ENCODE measurements at places on chromosomes 11 and 22. TPM values are rescaled to one million over a fixed set of nuclear protein-coding genes. Genes with fewer than 3 reads are reported as not detected.

The MMP3 gene
- total RNA-seq = not detected

GRCh38 chr11:102985850-102986249 lies 30.3 kb upstream of the MMP13 start:
- H3K36me3 ChIP-seq = no peaks in the 10 kb centered on the region
- no peak overlapping the region for H3K27ac ChIP-seq
- H3K4me1 ChIP-seq = no peaks in the 10 kb centered on the region
- no peak for DNase-seq
- no peak overlapping the region for H3K4me3 ChIP-seq

The TRPT1 gene
- 27.8 TPM for total RNA-seq

- no peaks in the 10 kb centered on the region for H3K27me3 ChIP-seq
- no peaks in the 10 kb centered on the region for H3K36me3 ChIP-seq
- no peak overlapping the region for H3K27ac ChIP-seq
- no peaks in the 10 kb centered on the region for H3K4me1 ChIP-seq
- no peak for DNase-seq
- H3K4me3 ChIP-seq = no peak overlapping the region
Measured at GRCh38 chr11:78868563-78868962, 293.9 kb upstream of the NARS2 start.

The APBB1 gene
- total RNA-seq = 37.2 TPM

The HBB gene
- total RNA-seq = 323 TPM

The ASPHD2 gene
- total RNA-seq = 1.5 TPM

DNA sequence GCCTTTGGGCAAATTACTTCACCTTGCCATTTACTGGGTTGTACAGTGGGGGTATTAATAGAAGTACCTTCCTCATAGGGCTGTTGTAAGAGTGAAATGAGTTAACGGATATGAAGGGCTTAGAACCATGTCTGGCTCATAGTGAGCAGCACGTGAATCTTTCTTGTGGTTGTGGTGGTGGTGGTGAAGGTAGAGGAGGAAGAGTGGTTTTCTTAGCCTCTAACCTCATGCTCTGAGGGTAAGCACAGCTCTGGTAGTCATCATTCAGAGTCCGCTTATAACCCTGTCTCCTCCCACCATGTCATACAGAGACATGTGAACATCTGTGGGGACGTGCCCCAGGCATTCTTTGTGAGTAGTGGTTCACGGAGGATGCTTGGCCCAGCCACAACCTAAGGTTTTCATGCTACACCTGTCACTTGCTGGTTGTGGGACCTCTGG lies 43.6 kb downstream of the TEAD1 start:
- H3K4me1 ChIP-seq = peaks cover 15% of the 10 kb centered on the region
- H3K4me3 ChIP-seq = no peak overlapping the region
- H3K27me3 ChIP-seq = no peaks in the 10 kb centered on the region
- no peak for DNase-seq
- H3K36me3 ChIP-seq = no peaks in the 10 kb centered on the region

DNA sequence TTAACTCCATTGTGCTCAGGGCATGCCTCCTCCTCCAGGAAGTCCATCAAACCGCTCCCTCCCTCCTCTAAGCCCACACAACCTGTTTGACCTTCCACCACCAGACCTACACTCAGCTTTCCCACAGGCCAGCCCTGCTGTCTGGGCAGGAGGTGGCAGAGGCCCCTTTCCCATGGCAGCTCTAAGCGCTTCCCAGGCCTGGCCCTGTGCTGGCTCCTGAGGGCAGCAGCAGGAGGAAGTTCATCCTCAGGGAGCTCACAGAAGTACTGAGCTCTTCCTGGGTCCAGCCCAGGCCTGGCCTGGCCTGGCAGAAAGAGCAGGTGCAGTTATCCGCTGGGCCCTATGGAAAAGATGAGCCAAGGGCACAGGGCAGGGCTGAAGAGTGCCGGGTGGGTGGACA lies 31.4 kb downstream of the ARAP1 start:
- H3K4me1 ChIP-seq = peaks cover 91% of the 10 kb centered on the region
- DNase-seq = peak; percentile 46

GRCh38 chr11:126496576-126497337 lies 141.3 kb downstream of the ST3GAL4 start:
- H3K4me1 ChIP-seq = no peaks in the 10 kb centered on the region
- H3K36me3 ChIP-seq = no peaks in the 10 kb centered on the region
- peaks cover 9% of the 10 kb centered on the region for H3K27me3 ChIP-seq
- H3K4me3 ChIP-seq = no peak overlapping the region
- DNase-seq = no peak

DNA sequence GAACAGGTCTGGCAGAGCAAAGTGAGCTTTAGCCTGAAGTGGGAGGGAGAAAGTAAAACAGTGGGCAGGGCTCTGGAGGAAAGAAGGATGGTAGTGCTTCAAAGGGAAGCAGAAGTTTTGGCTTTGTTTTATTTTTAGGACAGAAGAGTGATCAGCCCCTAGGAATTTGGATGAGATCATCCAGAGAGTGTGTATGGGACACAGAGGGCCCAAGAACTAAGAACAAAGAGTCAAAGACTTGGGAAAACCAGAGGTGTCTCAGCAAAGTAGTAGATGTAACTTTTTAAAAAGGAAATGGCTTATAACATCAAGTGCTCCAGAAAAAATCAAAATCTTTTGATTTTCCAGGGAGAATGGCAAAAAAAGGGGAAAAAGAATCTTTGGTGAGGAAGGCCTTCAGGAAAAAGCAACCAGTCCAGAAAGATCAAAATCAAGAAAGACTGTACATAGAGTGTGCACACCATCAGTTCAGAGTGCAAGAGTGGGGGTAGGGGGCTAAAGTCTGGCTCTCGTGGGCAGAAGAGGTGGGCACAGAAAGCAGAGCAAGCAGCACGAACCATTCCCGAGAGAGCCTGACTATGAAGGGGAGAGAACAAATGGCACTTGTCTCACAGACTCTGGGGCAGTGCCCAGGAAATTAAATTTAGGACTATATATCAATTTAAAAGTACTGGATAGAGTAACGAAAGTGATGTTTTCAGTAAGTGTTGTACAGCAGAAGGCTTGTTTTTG lies 30.0 kb downstream of the MAPK1 start:
- peak overlapping the region; percentile 63 for H3K27ac ChIP-seq
- H3K4me3 ChIP-seq = no peak overlapping the region
- no peaks in the 10 kb centered on the region for H3K27me3 ChIP-seq
- DNase-seq = no peak
- H3K4me1 ChIP-seq = peaks cover 52% of the 10 kb centered on the region
- no peaks in the 10 kb centered on the region for H3K36me3 ChIP-seq

The GPR83 gene
- total RNA-seq = not detected

- H3K4me1 ChIP-seq = no peaks in the 10 kb centered on the region
- no peak overlapping the region for H3K27ac ChIP-seq
- no peak overlapping the region for H3K4me3 ChIP-seq
- DNase-seq = peak; percentile 25
Measured at GRCh38 chr22:29348956-29349355, 33.5 kb upstream of the RASL10A start.

DNA sequence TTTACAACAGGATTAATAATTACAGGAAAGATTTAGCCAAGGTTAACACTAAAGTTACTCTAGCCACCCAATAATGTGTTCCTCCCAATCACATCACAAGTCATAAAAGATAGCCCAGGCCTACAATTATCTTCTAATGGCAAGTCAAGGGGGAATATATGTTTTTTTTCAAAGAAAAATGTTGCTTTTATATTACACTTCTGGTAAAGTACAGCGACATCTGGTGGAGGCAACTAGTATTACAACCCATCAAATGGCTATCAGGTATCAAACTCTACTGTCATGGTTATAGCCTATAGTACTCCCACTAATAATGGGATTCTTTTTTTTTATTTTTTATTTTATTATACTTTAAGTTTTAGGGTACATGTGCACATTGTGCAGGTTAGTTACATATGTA lies 71.8 kb downstream of the XRRA1 start:
- no peak for DNase-seq
- no peaks in the 10 kb centered on the region for H3K27me3 ChIP-seq
- no peak overlapping the region for H3K27ac ChIP-seq
- H3K4me3 ChIP-seq = no peak overlapping the region

- DNase-seq = no peak
- no peak overlapping the region for H3K4me3 ChIP-seq
- no peaks in the 10 kb centered on the region for H3K27me3 ChIP-seq
Measured at GRCh38 chr11:61056571-61056970, 45.7 kb upstream of the CD5 start.

GRCh38 chr22:29044657-29045176 lies 16.9 kb downstream of the C22orf31 start:
- no peaks in the 10 kb centered on the region for H3K27me3 ChIP-seq
- peaks cover 33% of the 10 kb centered on the region for H3K4me1 ChIP-seq
- H3K4me3 ChIP-seq = no peak overlapping the region
- H3K27ac ChIP-seq = peak overlapping the region; percentile 60
- no peak for DNase-seq

DNA sequence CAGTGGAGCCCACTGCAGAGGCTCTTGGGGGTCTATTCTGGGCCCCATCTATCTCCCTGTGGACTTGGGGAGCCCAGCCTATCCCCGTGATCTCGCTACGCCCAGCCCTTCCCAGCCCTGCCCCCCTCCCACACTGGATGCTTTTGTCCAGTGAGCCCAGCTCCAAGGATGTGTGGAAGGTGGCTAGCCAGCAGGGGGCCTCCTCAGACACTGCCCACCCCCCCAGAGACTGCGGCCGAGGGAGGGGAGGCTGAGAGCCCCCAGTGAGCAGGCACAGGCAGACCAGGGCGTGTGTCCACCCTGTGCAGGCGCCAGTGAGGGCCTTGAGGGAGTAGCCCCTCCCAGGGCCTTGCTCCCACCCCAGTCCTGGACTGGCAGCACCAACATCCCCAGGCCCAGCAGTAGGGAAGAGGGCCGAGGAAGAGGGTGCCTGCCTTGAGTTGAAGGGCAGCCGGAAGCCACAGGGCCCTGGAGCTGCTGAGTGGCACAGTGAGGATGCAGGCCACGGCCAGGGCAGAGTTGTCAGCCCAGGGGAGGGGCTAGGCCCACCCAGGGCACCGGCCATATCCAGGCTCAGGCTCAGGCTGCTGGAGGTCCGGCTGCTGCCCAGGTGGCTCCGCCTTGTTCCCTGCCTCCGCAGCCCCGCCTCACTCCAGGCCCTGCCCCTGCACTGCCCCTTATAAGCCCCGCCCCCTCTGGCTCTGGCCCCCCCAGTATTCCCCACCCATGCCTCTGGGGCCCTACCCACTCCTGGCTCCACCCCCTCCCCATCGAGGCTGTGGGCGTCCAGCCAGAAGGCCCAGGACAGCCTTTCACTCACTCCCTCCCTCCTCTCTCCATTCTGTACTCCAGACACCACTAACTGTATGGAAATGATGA lies 28.0 kb downstream of the MOB2 start:
- H3K36me3 ChIP-seq = no peaks in the 10 kb centered on the region
- peak; percentile 85 for DNase-seq
- no peaks in the 10 kb centered on the region for H3K27me3 ChIP-seq
- no peak overlapping the region for H3K4me3 ChIP-seq
- no peak overlapping the region for H3K27ac ChIP-seq
- peaks cover 27% of the 10 kb centered on the region for H3K4me1 ChIP-seq

GRCh38 chr11:61065955-61066638 lies 36.2 kb upstream of the CD5 start:
- no peaks in the 10 kb centered on the region for H3K36me3 ChIP-seq
- H3K4me1 ChIP-seq = peaks cover 5% of the 10 kb centered on the region
- no peak overlapping the region for H3K27ac ChIP-seq

The FDXACB1 gene
- 2.4 TPM for total RNA-seq

The PATE2 gene
- not detected for total RNA-seq

The MMP27 gene
- total RNA-seq = not detected

The LMNTD2 gene
- 6.0 TPM for total RNA-seq

- no peak overlapping the region for H3K27ac ChIP-seq
- no peaks in the 10 kb centered on the region for H3K4me1 ChIP-seq
Measured at GRCh38 chr11:4882543-4882942, 843 bp downstream of the OR51T1 start.

DNA sequence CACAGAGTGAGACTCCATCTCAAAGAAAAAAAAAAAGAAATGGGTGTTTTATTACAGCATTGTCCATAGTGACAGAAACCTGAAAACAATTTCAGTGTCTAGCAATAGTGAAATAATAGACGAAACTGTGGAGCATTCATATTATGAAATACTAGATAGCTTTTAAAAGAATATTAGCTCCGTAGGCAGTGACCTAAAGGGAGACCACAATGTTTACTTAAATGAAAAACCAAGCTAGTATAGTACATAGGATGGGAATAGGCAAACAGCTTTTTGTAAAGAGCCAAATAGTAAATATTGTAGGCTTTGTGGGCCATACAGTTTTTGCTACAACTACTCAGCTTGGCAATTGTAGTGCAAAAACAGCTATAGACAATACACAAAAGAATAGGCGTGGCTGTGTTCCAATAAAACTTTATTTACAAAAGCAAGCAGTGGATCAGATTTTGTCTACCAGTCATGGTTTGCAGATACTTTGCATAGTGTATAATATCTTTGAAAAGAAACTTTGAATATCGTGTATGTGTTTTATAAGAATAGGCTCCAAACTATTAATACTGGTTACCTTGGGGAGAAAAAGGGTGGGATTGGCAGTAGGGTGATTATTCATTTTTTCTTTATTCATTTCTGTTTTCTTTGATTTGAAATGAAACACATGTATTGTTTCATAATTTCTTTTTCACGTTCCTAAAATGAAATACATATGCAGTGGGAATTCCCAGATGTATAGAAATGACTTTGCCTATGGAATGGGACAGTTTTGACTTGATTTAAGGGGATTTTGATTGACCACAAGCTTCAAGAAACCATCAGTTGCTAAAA lies 50.7 kb downstream of the PRR5L start:
- no peak for DNase-seq
- no peaks in the 10 kb centered on the region for H3K4me1 ChIP-seq
- no peak overlapping the region for H3K4me3 ChIP-seq
- no peaks in the 10 kb centered on the region for H3K27me3 ChIP-seq

The KLHDC7B gene
- total RNA-seq = 0.77 TPM

GRCh38 chr11:130209954-130210854 lies 50.6 kb downstream of the ST14 start:
- H3K27ac ChIP-seq = no peak overlapping the region
- H3K4me3 ChIP-seq = no peak overlapping the region
- H3K4me1 ChIP-seq = peaks cover 9% of the 10 kb centered on the region
- DNase-seq = peak; percentile 39
- peaks cover 19% of the 10 kb centered on the region for H3K36me3 ChIP-seq

Data from lower lobe of right lung (tissue), 2 donors.